ENCODE measurements at places on chromosomes 7 and 10.

DNA sequence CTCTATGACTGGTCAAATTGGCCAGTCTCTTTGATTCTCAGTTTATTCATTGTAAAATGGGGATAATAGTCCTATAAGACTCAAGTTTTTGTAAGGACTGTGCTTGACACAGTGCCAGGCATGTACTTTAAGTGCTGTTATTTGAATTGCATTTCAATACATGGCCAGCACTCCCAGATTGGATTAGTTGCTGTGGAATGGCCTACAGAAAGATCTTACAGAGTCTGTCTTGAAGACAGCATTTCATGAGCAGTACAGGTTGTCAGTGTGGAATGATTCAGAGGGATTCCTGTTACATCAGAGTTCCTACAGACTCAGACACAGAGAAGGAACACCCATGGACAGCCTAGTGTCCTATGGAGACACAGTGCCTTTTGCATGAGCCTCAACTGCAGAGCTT, 238.1 kb upstream of the BMPER start:
- no peak for DNase-seq

- DNase-seq, result no peak
Observed at GRCh38 chr10:14460447-14460846, 129.7 kb upstream of the FRMD4A start.

DNA sequence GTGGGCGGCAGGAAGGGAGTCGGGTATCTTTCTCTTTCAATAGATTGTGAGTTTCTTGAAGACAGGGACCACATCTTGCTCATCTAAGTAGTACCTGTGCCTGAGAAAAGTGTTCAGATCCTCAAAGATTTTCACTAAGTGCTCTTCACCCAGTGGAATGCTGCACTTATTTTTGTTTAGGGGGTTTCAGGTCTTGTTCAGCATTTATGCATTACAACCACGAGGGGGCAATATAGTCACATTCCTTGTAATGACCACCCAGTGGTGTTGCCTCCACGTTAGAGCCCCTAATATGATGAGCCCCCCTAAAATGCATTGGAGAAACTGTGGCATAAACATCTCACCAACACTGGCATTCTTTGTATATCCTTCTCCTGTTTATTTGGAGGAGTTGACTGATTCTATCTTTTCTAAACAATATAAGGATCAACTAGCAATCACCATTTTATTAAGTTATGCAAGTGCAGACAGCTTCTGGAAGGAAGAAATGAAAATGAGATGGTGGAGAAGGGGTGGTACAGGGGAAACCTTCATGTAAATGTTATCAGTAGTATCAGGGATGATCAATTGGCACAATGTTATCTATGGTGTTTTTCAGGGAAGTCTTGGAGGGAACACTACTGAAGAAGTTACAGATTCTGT, 3.1 kb upstream of the PAPSS2 start:
- peak; percentile 49 for DNase-seq

- no peak for DNase-seq
Observed at GRCh38 chr7:159035571-159036073, 109.0 kb downstream of the VIPR2 start.

DNA sequence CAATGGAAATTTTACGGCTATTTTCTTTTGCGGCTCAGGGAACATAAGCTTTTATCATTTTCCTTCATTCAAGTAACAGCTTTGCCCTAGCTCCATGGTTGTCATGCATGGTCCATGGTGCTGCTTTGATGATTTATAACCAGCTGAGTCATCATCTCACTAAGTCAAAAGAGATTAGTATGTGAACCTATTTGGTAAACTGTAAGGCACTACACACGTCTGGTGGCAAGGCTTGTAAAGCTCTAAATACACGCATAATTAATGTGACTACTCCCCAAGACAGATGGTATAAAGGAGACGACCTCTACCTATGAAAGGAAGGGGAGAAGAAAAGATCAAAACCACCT, 340.2 kb downstream of the KCNMA1 start:
- no peak for DNase-seq

DNA sequence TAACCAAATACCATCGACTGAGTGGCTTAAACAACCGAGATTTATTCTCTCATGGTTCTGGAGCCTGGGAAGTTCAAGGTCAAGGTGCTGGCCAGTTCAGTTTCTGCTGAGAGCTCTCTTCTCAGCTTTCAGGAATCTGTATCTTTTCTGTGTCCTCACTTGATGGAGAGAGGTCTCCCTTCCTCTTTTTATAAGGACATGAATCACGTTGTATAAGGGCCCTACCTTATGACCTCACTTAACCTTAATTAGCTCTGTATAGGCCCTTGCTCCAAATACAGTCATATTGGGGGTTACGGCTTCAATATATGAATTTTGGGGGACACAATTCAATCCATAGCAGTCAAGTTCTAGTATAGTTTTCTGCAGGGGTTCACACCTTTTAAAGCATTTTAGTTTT, 135.2 kb upstream of the ADO start:
- DNase-seq, result no peak
